ENCODE measurements at places on chromosomes 5 and 9.

GRCh38 chr5:92484484-92484883, 1096.5 kb downstream of the NR2F1-AS1 start:
- DNase-seq, result no peak

DNA sequence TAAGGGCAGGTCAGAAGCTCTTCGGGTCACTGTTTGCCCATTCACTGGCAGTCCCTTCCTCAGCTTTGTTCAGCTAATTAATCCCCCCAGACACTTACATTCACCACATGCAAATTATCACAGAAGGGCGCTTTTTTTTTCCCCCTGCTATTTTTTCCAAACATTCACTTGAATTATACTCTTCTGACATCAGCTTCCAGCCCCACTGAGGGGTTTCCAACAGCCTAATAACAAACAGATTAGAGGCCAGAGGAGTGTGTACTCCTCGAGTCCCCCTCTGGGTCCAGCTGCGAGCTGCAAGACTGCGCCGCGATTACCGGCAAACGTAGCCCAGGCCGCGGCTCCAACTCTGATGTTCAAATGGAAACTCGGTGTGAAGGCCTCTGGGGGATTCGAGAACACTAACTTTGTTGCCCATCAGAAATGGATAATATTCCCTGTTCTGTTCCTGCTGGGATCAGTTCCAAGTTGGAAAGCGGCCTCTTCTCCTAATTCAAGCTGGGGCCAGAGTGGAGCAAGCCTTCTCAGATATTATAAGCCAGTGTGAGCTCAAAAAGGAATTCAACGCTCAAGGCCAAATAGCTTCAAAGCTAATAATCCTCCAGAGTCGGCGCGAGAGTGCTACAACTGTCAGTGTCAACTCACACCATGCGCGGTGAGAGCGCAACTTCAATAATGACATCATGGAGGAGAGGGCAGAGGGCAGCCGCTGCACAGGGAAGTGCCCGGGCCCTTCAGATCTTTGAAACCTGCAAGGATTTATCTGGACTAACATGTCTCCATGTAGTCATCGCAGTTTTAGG, 560.8 kb downstream of the BNC2 start:
- DNase-seq, result peak; percentile 72

- DNase-seq, result peak; percentile 62
These were observed 97.1 kb downstream of the ENTREP1 start for GRCh38 chr9:69421908-69422801.

GRCh38 chr9:137385061-137385655, 37.8 kb downstream of the EXD3 start:
- no peak for DNase-seq

- no peak for DNase-seq
These were observed 275.5 kb downstream of the GLIS3 start for GRCh38 chr9:4024281-4024777.

DNA sequence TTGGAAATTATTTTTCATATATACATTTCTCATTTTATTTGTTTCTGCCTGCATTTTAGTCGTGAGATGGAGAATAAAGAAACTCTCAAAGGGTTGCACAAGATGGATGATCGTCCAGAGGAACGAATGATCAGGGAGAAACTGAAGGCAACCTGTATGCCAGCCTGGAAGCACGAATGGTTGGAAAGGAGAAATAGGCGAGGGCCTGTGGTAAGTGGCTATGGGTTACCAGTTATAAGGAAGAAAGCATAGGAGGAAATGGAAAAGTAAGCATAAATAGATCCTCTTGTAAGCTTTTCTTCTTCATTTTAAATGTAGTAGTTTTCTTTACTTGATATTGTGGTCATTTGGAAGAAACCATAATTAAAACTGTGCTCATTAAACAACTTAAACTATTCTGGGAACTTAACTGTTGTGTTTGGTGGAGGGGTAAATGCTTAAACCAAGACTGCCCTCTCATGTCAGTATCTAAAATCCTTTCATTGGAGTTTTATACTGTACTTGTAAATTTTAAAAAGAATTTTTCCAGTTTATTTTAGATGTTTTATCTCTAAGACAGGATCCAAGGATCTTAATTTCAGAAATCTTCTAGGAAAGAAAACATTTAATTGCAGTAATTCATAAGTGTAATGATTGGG, 41.3 kb downstream of the MAP3K1 start:
- no peak for DNase-seq

- no peak for DNase-seq
These were observed 281.3 kb upstream of the CLINT1 start for GRCh38 chr5:158140120-158140731.

DNA sequence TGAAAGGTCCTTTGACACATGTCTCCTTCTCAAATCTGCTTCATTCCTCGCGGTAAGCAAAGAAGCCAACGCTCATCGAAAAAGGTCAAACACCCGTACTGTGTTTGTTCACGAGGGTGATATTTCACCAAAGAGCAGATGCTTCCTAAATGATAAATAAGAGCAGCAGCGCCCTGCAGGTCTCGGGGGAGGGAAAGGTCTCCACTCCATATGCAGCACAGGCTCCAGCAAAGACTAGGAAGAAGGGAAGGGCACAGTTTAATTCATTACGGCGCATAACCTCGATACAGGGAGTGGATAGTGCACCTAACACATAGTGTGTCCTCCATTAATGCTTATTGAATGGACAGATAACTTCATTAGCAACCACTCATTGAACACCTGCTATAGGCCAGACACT, 593.3 kb downstream of the CDK5RAP2 start:
- DNase-seq, result no peak

DNA sequence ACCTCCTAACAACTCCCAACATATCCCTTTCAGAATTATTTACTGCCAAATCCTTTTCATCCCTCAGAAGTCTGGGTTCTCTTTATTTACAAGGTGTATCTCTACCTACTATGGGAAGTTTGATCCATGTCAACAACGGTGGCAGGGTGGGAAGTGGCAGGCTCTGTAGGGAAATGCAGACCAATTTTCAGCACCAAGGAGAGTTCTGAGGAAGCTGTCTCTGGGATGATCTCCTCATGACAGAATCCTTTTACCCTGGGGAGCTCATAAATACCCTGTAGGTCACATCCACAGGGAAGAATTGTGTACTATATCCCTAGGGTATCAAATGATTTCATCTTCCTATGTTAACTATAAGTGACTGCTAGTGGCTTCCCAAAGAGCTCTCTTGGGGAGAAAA, 107.8 kb upstream of the NEK6 start:
- DNase-seq, result no peak

GRCh38 chr5:64671678-64672077, 18.6 kb upstream of the SHISAL2B start:
- DNase-seq, result no peak

GRCh38 chr5:65927503-65928321, 1.3 kb downstream of the ERBIN start:
- no peak for DNase-seq

DNA sequence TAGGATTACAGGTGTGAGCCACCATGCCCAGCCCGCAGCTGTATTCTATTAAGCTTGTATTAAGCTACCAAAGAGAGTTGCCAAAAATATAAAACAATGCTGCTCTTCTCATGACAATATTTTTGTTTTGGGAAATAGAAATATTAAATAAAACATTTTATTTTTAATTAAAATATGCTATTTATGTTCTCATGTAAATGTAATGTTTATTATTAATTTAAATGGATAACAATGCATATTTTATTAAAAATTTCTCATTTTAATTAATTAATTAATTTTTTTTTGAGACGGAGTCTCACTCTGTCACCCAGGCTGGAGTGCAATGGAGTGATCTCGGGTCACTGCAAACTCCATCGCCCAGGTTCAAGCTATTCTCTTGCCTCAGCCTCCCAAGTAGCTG, 117.5 kb downstream of the ANKRD55 start:
- DNase-seq, result no peak

DNA sequence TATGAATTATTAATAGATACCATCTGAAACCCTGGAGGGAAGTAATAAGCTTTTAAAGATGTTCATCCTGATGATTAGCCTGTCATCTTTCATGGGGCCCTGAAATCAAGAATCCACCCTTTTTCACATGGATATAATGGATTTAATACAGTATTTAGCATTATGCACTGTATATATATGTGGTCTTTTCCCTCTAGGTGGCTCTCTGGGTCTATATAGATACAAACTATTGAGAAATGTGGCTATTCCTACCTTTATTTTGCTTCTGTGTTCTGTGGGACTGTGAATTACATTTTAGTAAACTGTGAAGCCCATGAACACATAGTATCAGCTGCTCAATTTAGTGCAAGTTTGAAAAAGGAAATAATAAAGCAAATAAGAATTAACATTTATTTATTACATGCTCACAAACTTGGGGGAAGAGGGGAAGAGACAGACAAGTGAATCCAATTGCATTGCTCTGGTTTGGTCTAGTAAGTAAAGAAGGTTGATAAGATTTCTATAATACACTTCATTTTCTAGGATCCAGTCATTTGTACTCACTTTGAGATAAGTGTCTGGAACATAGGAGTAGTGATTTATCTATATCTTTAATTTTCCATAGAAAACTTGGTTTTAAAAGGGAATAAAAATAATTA, 112.2 kb downstream of the SCAMP1 start:
- no peak for DNase-seq

DNA sequence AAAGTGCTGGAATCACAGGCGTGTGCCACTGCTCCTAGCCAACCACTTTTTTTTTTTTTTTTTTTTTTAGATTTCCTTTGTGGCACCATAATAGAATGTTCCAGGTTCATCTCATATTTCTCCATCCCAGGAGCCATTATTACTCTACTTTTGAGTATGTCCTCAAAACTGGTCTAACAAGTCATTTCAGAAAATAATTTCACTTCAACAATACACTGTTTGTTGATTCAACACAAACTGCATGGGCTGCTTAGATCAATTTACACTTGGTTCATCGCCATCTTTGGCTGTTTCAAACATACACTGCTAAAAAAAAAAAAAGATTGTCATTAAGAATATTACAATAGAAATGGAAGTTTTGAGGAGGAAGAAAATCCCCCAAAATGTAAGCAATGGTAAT, 57.9 kb downstream of the CSNK1A1 start:
- DNase-seq, result no peak

- DNase-seq, result no peak
These were observed 70.1 kb downstream of the KIAA1958 start for GRCh38 chr9:112556497-112557442.

DNA sequence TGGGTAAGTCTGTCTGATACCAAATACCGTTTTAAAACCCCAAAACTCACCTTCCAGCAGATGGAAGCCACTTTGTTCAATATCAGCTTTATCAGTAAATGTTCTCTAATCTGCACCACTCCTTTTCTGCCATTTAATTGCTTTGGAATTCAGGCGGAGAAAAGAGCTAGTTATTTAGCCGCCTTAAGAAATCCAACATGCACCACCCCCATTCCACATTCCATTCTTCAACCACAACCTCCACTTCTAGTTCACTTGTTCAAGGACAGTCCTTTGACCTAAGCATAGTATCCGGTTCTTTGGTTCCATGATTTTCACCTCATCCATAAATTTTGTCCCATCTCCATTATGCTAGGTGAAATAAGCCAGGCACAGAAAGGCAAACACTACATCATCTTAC, 240.1 kb downstream of the DNAH5 start:
- no peak for DNase-seq

DNA sequence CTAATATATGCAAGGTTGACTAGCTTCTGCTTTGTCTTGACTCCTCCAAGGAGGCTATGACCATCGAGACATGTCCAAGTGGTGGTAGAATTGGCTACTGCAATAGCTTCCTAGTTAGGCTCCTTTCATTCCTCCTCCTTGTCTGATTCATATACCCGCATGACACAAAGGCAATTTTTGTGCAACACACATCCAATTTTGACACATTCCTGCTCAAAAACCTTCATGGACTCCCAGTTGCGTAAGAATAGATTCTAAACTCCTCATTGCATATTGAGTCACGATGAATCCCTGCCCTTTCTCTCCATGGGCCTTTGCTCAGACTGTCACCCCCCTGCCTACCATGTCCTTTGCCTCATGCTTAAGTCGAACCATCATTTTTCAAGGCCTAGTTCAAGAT, 344.5 kb downstream of the ACTL7B start:
- DNase-seq, result no peak

DNA sequence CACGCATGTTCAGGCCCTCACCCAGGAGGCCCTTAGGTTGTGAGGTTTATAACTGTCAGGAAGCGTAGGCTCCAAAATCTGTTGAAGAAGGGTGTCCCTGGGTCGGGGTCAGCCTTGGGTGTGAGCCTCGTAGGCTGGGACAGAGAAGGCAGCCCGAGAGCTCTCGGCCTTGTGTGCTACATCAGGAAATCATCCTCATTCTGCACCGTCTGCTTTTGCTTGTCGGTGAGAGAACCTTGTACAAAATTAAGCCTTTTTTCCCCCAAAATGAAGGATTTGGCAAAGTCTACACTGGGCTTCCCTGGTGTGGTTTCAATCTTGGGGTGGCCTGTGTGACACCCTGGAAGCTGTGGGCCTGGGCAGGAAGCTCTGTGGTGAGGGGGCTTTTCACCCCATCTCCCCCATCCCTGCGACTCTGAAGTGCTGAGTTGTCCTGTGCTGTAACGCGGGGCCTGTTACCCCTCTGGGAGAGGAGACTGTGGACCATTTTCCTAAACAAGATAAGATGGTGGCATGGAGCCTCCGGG, 55.3 kb downstream of the AHRR start:
- DNase-seq, result no peak

GRCh38 chr9:125743682-125744428, 3.3 kb upstream of the PBX3 start:
- no peak for DNase-seq

DNA sequence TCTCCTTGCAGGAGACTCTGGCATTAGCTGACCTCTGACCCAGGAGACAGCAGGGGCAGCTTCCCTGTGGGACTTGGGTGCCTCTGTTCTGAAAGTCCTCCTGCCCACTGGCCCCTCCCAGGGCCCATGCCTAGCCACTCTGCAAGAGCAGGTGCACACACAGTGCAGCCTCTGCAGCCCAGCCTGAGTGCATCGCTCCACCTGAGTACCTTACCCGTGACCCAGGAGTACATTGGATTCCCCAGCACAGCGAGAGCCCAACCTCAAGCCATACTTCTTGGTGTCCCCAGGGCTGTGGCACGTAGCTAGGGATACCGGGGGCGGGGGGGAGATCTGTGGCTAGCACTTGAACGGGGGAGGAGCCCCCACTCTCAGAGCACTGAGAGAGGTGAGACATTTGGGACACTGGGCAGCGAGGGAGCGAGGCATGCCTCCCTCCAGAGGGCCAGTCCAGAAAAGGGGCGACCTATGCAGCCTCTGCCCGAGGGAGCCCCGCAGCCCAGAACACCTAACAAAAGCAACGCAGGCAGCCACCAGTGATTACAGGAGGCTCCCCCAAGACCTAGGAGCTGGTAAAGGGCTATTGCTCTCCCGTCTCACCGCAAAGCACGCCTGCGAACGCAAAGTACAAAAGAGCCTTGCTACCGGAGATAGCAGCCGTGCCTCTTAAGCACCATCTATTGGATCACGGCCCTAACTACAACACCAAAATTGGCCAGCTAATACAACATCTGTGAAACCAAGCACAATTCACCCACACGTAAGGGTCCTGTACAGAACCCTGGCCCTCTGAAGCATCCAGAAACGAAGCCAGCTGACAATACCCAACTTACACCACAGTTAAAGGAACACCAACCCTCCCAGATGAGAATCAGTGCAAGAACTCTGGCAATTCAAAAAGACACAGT, 826 bp upstream of the PRDM9 start:
- DNase-seq, result no peak

- no peak for DNase-seq
These were observed 18.4 kb upstream of the ASPN start for GRCh38 chr9:92500725-92501124.

- DNase-seq, result no peak
These were observed 27.1 kb upstream of the ACTBL2 start for GRCh38 chr5:57509501-57510260.

GRCh38 chr9:137448602-137448962, 7.4 kb upstream of the ENTPD8 start:
- DNase-seq, result no peak

- DNase-seq, result no peak
These were observed 1.2 kb downstream of the DUSP1 start for GRCh38 chr5:172769616-172770373.
